ENCODE measurements at places on chromosomes 1 and 21. TPM values are rescaled to one million over a fixed set of nuclear protein-coding genes. Genes with fewer than 3 reads are reported as not detected.

GRCh38 chr1:43524804-43525203, 5.9 kb upstream of the PTPRF start:
- H3K4me1 ChIP-seq, result peaks cover 4% of the 10 kb centered on the region
- no peaks in the 10 kb centered on the region for H3K36me3 ChIP-seq
- no peak overlapping the region for H3K4me3 ChIP-seq
- H3K27ac ChIP-seq, result no peak overlapping the region

The SUSD4 gene
- polyA plus RNA-seq, result 0.31 TPM

The SH2D2A gene
- not detected for polyA plus RNA-seq

The CNR2 gene
- not detected for polyA plus RNA-seq

DNA sequence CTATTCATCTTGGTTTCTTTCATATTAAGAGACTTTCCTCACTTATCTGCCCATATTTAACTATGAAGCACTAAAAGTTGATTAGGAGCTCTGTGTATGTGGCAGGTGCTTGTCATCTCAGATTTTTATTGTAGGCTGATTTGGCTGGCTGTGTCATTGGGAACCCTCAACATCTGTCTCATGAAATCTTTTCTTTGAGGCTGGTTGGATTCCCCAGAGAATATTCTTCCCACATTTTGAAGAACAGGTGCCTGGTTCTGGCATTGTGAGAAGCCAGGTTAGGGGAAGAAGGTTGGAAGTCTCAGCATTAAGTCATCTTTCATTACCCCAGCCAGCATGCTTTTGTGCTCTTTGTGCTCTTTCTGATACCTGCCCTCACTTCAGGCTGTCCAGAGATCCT, 37.1 kb downstream of the EEIG2 start:
- H3K4me3 ChIP-seq, result no peak overlapping the region
- H3K27me3 ChIP-seq, result no peaks in the 10 kb centered on the region
- DNase-seq, result no peak
- peaks cover 28% of the 10 kb centered on the region for H3K4me1 ChIP-seq

DNA sequence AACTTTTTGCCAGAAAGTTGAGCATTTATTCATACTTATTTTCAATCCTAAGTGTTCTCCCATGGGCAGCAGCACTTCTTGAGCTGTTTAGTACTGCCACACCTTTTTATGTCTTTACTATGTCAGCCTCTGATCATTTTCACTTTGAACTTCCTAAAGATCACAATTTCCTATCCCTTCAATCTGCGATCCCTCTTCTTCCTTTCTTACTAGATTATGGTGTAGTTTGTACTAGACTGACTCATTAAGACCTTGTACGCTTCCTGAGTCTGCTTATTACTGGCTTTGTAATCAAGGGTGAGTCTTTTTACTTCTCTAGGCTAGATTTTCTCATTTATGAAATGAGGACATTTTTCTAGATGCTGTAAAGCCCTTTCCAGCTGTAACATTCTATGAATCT, 55.1 kb downstream of the LRIG2 start:
- H3K36me3 ChIP-seq, result peaks cover 45% of the 10 kb centered on the region
- no peak overlapping the region for H3K27ac ChIP-seq
- H3K4me3 ChIP-seq, result no peak overlapping the region
- no peak for DNase-seq

DNA sequence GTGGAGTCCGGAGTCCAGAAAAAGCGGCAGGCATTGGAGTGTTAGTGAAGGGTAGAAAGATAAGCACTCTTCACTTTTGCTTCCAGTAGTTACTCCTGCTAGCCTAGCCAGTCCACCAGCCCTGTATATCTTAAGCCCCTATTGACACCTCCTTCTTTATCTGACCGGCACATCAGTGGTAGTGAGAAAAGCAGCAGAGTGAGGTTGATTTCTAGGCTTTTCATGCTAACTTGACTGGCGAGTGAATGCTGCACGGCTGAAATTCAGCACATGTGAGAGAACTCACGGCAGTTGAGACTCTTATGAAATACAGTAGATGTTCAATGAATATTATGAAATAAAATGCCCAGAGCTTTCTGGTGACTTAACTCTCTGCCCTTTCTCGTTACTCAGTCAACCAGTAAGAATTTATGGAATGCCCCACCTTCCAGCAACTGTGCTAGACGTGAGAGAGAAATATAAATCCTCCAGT, 128.2 kb downstream of the CACHD1 start:
- peak overlapping the region; percentile 50 for H3K27ac ChIP-seq
- no peak for DNase-seq
- H3K4me3 ChIP-seq, result no peak overlapping the region
- peaks cover 35% of the 10 kb centered on the region for H3K4me1 ChIP-seq

DNA sequence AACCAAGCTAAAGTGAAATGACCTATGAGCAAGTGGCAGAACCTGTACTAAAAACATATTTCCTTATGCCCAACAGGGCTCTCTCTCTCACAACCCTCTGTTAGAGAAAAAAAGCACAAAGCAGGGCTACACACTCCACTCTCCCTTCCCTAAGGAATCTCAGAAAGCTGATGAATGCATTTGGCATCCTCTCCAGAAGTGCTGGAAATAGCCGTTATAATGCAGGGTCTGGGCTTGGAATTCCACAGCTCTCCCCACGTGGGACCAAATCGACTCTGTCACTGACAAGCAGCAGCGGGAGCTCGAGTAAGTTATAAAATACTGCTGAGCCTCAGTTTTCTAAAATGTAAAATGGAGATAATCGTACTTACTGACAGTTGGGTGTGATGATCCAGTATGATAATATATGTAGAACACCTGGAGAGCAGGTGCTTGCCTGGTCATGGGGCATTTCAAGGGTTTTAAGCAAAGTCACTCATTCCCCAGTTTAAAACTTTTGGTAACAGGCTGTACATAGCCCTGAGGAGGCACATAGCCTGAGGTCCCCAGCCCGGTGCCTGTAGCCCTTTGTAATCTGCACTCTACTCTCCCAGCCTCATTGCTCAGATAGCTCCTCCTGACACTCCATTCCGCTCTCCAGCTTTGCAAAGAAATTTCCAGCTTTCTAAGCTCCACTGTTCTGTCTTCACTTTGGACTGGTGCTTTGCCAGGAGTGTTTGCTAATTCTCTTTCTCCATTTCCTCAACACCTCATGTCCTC, 175.6 kb upstream of the DAB1 start:
- no peaks in the 10 kb centered on the region for H3K36me3 ChIP-seq
- no peak overlapping the region for H3K4me3 ChIP-seq
- no peaks in the 10 kb centered on the region for H3K4me1 ChIP-seq
- DNase-seq, result no peak

The TLCD4 gene
- 0.96 TPM for polyA plus RNA-seq

DNA sequence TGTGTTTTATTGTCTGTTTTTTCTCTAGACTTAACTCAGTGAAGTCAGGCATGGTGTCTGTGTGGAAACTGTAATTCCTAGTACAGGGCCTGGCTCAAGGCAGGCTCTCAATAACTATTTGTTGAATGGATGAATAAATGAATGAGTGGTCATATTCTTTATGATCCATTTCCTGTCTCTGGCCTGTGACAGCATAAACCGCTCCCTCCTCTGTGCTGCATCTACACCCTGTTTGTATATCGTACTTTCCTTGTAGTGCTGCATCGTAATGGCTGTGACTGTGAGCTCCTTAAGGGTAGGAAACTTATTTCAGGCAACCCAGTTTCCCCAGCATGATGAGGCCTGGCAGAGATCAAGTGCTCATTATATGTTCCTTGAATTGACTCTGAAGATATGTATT, 337.5 kb upstream of the USP24 start:
- no peak overlapping the region for H3K27ac ChIP-seq
- no peak for DNase-seq
- H3K4me3 ChIP-seq, result no peak overlapping the region
- H3K27me3 ChIP-seq, result no peaks in the 10 kb centered on the region
- H3K4me1 ChIP-seq, result no peaks in the 10 kb centered on the region

- no peaks in the 10 kb centered on the region for H3K36me3 ChIP-seq
- no peak overlapping the region for H3K4me3 ChIP-seq
- H3K4me1 ChIP-seq, result peaks cover 2% of the 10 kb centered on the region
- DNase-seq, result no peak
- no peaks in the 10 kb centered on the region for H3K27me3 ChIP-seq
- peak overlapping the region; percentile 61 for H3K27ac ChIP-seq
These were observed 153.9 kb upstream of the GREM2 start for GRCh38 chr1:240765732-240766363.

DNA sequence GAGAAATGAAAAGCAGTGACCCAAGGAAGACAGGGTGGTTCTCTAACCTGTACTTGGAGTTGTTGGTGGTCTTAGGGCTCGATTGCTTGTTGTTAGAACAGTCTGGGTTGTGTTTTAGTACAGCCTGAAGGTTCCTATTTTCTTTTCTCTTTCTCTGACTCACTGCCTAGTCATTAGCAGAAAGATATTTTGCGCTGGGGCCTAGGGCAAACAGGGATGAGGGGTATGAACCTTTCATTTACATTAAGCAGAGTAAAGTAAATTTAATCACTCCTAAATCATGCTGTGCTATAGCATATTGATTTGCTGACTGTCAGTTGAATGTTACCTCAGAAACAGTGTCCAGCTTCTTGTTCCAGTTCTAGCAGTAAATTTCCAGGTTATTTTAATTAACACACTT, 197.2 kb downstream of the RWDD3 start:
- DNase-seq, result no peak
- no peaks in the 10 kb centered on the region for H3K4me1 ChIP-seq
- no peaks in the 10 kb centered on the region for H3K36me3 ChIP-seq
- H3K27me3 ChIP-seq, result no peaks in the 10 kb centered on the region
- H3K4me3 ChIP-seq, result no peak overlapping the region

GRCh38 chr21:38679534-38679933, 126.2 kb upstream of the ETS2 start:
- no peaks in the 10 kb centered on the region for H3K36me3 ChIP-seq
- 0 out of 2 replicates have a peak, but pooled peaks cover 6% of the 10 kb centered on the region for H3K4me1 ChIP-seq
- no peak overlapping the region for H3K27ac ChIP-seq
- no peak overlapping the region for H3K4me3 ChIP-seq
- no peak for DNase-seq

DNA sequence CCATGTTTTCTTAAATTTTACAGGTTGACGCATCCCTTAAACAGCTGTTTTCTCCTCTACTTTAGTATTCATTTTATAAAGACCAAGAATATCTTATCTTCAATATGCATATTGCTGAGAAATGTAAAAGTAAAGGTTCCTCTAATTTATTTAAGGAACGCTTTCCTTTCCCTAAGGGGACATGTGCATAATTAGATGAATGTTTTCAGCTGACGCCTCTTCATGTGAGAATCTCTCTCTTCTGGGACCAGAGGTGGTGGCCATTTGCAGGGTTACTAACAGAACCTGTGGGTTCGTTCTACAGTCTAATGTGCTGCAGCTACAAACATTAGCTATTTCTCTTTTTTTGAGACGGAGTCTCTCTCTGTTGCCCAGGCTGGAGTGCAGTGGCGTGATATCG, 147.7 kb upstream of the L1TD1 start:
- no peaks in the 10 kb centered on the region for H3K36me3 ChIP-seq
- no peak overlapping the region for H3K27ac ChIP-seq
- peaks cover 2% of the 10 kb centered on the region for H3K4me1 ChIP-seq

The OR2T5 gene
- not detected for polyA plus RNA-seq

GRCh38 chr1:203628201-203629015, 1.8 kb downstream of the ATP2B4 start:
- H3K36me3 ChIP-seq, result no peaks in the 10 kb centered on the region
- no peaks in the 10 kb centered on the region for H3K27me3 ChIP-seq
- DNase-seq, result no peak
- H3K27ac ChIP-seq, result peak overlapping the region; percentile 86
- peaks cover 25% of the 10 kb centered on the region for H3K4me1 ChIP-seq
- H3K4me3 ChIP-seq, result peak overlapping the region; percentile 98

The TRIM17 gene
- 1.6 TPM for polyA plus RNA-seq

DNA sequence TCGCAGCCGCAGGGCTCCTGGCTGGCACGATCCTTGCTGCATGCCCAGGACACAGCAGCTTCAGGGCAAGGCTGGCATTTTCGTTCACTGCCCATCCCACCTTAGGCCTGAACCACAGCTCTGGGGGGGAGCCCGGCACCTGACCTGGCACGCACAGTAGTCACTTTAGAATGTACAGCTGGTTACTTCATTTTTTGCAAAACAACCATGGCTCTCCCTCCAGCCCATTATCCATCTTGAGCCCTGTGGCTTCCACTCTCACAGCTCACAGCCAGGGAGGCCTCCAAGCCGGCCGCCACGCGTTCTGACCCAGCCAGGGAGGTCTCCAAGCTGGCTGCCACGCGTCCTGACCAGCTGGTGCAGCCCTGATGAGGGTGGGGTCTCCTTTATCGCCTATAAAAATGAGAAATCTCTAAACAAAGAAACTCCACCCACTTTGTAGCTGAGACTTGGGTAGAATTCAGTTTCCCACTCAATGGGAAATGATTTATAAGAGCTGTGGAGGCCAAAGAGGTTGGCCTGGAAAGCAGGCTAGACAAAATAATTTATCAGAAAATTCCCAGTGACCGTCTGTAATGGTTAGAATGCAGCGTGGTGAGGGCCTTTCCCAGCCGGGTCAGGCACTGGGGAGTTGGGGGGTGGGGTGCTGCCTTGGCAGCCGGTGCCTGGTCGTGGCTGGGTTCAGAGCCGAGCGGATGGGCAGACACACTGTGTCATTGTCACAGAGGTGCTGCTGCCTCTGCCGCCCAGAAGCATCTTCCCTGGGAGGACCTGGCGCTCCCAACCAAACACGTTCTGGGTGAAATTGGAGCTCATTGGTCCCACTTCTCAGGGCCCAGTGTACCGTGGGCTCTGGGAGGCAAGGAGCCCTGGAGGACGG, 54.6 kb upstream of the ACTRT2 start:
- H3K27ac ChIP-seq, result no peak overlapping the region
- H3K27me3 ChIP-seq, result no peaks in the 10 kb centered on the region
- no peak overlapping the region for H3K4me3 ChIP-seq
- H3K4me1 ChIP-seq, result no peaks in the 10 kb centered on the region

- H3K4me1 ChIP-seq, result peaks cover 4% of the 10 kb centered on the region
- DNase-seq, result no peak
- H3K4me3 ChIP-seq, result no peak overlapping the region
- H3K36me3 ChIP-seq, result no peaks in the 10 kb centered on the region
These were observed 238.1 kb downstream of the LRRC40 start for GRCh38 chr1:69967245-69967766.

DNA sequence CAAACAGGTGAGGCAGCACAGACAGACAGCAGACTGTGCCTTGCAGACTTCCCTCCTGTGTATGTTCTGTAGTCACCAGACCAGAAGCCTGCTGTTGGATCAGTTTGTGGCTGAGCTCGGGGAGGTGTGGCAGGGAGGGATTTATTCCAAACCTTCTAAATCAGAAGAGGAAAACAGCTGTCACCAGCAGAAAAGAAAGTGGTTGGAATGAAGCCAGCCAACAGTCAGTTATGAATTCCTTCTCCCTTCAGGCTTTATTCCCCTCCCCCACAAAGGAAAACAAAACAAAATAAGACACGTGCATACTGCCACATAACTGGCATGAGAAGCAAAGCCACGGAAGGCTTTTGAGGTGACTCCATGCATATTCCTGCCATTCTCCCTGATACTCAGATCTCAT, 19.0 kb upstream of the PIGV start:
- peak overlapping the region; percentile 96 for H3K27ac ChIP-seq
- peaks cover 65% of the 10 kb centered on the region for H3K36me3 ChIP-seq
- no peak overlapping the region for H3K4me3 ChIP-seq
- H3K27me3 ChIP-seq, result no peaks in the 10 kb centered on the region

The THEM4 gene
- polyA plus RNA-seq, result 10.1 TPM

The LCE1A gene
- polyA plus RNA-seq, result not detected

Measured in SK-N-SH (cell line).